ENCODE measurements at places on chromosomes 5 and 9. TPM values are rescaled to one million over a fixed set of nuclear protein-coding genes. Genes with fewer than 3 reads are reported as not detected.

DNA sequence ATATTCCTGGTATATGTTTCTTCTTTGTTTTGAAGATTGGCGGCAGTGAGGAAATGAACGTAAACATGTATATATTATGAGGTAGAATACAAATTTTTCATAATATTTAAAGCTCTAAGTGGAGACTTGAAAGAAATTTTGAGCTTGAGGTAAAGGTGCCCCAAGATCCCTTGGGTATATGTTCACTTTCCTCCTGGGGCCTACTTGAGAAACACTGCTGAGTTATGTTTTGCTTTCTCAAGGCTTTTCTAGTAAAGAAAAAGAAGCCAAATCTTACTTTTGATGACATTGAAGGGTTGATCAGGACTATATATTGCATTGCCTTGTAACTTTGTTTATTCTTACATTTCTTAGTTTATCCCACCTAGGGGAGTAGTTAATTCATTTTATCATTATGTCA, 30.7 kb downstream of the AP3S1 start:
- no peak for DNase-seq

DNA sequence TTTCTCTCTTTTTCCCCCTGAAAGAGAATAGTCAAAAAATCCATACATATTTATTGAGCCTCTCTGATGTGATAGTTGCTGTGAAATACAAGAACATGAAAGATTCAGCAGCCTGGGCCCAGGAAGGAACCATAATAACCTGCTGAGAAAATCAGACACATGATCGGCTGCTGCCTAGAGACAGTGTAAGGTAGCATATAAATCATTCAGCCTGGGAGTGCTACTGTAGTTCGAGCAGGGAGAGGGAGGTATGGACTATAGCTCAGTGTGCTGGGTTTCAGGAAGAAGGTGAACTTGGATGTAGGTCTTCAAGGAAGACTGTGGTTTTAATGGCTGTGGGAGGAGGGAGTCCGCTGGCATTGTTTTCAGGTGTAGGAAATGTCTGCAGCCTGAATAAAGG, 469.1 kb downstream of the RAB3C start:
- DNase-seq, result no peak

- DNase-seq, result no peak
These were observed 133.9 kb upstream of the MTAP start for GRCh38 chr9:21668516-21668915.

DNA sequence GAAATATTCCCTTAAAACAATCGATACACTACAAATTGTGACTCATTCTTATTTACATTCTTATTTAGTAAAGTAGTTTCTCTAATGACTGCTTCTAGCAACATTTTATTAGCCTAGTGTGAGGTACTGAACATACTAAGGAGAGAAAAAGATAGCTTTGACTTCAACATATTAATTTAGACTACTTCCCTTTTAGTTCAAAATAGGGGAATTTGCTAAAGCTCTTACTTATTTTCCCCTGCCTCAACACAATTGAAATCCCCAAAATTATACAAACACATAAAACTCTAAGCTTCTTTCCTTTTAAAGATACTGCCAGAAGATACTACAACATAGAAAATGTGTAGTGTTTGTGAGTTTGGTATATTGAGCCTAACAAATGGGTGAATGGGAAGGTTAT, 55.2 kb downstream of the ANXA1 start:
- DNase-seq, result no peak

DNA sequence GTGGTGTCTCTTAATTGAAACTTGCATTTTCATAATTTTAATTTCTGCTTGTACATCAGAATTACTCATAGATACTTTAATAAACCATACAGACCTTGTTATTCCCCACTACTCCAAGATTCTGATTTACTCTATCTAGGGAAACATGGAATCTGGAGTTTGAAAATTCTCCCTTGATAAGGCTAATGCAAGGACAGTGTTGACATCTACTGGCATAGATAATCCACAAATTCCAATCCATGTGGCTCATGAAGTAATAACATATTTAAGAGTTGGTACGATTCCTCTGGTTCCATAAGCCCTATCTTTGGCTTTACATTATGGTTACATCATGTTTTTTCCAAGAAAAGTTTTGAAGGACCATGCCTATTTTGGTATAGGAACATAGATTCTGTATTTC, 759.2 kb downstream of the TLR4 start:
- DNase-seq, result no peak

DNA sequence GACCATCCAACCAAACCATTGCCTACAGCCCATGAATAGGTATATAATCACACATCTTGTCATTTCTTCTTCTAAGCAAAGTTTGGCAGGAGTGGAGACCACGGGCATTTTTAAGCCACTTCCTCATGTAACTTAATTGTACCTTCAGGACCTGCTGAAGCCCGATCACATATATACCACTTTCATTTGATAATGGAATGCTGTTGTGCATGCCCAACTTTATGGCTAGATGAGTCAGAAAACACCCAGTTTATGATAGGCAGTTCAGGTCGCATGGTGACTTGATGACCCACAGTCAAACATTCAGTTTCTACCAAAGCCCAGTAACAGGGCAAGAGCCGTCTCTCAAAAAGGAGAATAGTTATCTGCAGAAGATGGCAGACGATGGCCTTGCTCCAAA, 2295.0 kb upstream of the ACO1 start:
- DNase-seq, result no peak

GRCh38 chr5:149285153-149285552, 13.5 kb downstream of the AFAP1L1 start:
- DNase-seq, result no peak

DNA sequence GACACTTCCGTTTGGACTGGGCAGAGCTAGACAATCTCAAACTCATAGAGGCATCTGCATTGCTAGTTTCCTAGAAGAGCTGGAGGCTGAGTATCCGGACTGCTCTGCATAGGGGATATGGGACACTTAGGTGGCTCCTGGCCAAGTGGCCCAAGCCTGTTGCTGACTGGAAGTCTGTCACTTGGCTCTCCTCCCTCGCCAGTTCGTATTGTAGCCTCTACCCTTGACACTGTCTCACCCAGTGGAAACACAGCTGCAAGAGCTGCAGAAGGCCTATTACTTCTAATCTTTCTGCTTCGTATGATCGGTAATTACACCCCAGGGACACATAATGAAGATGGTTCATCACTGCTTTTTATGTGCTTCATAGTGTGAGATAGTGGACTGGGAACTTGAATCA, 34.7 kb downstream of the ITGA1 start:
- DNase-seq, result no peak

- DNase-seq, result no peak
These were observed 54.1 kb downstream of the SPEF2 start for GRCh38 chr5:35671541-35672295.

GRCh38 chr5:56986626-56986947, 34.7 kb upstream of the MIER3 start:
- no peak for DNase-seq

DNA sequence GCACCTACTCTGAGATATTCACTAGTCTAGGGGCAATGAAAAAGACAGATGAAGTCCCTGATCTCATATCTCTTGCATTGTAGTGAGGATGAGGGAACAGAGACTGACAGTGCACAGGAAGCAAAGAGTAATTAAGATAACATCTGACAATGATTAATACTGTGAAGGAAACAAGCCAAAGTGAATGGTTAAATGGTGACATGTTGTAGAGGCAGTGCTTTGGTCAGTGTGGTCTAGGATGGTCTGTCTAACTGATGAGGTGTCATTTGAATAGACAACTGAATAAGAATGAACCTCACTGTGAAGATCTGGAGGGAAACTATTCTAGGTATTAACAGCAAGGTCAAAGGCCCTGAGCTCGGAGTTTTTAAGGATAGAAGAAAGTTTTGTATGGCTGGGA, 333.3 kb upstream of the GRIA1 start:
- DNase-seq, result peak; percentile 74

DNA sequence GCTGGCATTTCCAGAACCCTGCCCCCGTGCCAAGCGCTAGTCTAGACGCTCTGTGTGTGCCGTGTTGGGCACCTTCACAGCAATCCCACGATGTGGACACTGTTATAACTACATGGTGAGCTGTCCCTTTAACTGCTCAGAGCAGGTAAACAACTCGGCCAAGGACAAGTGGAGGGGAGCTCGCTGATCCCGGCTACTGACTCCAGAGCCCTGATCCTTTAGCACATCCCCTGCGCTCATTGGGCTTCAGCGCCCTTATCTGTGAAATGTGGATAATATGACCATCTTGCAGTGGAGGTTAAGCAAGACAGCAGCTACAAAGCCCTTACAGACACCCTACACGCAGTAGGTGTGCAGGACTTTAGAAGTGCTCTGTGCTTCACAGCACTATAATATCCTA, 16.5 kb downstream of the ORM2 start:
- no peak for DNase-seq

Gene GAPT
- total RNA-seq, result not detected

Gene GABRG2
- 3.4 TPM for total RNA-seq

Gene STC2
- 0.03 TPM for total RNA-seq

Gene FAT2
- total RNA-seq, result 0.36 TPM

Gene LMBRD2
- total RNA-seq, result 15.5 TPM
